ENCODE measurements at places on chromosomes 12 and 14.

DNA sequence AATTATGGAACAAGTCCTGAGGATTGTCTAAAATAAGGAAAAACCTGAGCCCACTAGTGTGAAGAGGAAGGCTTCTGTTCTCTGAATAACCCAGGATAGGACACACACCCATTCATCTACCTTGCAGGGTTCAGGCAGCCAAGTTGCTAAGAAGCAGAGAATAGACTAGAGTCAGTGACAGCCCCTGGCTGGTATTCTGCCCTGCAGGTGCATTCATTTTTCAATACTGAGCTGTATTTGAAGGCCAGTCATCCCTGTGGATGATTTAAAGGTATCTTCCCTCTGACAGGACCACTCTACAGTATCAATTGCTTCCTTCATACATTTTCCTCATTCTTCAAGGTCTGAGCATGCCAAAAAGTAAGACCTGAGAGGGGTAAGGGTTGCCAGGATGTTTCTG is 22.9 kb downstream of the WNT5B start:
- no peak for DNase-seq

- DNase-seq = no peak
Measured at GRCh38 chr14:105381446-105382342, 16.6 kb upstream of the TEX22 start.

DNA sequence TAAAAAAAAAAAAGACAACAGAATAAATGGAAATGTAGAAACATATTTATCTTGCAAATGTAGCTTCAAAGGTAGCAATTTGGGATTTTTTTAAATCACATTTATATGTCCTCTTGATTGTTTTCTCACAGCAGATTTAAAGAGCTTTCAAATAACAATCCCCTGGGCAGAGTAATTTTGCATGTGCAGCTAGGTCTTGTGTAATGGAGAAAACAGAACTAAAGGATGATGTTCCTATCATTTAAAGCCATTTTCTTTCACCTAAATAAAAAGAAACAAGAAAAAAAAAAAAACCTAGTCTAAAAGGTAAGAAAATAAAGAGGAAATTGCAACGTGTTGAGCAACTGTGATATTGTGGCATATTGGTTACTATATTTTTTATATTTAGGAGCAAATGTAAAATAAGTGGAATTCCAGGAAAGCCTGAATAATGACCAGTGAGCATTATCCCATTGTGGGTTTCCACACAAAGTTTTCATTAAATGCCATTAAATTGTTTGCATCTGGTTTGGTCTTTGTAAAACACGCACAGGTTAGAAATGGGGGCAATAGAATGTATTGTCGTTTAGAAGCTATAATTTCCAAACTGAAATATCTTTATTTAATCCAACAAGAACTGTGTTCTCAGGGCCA is 215.6 kb downstream of the SLC6A15 start:
- no peak for DNase-seq

GRCh38 chr12:98297538-98297937 is 217.9 kb upstream of the TMPO start:
- DNase-seq = no peak

DNA sequence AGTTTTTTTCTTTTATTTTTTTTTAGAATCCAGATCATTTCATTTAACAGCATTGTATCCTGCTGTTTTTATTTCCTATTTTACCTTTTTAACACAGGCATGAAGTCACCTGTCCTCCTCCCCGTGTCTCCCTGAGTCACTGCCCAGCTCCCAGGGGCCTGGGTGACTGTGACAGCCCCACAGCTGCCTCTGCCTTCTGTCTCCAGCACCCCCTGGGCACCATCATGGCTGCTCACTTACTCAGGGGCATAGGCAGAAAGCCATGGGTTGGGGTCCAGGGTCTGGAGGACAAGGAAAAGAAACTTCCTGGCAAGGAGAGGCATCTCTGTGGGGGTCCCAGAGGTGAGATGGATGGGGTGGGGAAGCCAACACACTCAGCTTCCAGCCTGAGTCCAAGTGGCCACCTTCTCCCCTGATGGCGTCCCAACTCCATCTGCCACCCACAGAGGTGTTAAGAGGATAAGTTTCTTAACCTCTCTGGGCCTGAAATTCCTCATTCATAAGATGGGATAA is 25.3 kb downstream of the TMEM63C start:
- no peak for DNase-seq

DNA sequence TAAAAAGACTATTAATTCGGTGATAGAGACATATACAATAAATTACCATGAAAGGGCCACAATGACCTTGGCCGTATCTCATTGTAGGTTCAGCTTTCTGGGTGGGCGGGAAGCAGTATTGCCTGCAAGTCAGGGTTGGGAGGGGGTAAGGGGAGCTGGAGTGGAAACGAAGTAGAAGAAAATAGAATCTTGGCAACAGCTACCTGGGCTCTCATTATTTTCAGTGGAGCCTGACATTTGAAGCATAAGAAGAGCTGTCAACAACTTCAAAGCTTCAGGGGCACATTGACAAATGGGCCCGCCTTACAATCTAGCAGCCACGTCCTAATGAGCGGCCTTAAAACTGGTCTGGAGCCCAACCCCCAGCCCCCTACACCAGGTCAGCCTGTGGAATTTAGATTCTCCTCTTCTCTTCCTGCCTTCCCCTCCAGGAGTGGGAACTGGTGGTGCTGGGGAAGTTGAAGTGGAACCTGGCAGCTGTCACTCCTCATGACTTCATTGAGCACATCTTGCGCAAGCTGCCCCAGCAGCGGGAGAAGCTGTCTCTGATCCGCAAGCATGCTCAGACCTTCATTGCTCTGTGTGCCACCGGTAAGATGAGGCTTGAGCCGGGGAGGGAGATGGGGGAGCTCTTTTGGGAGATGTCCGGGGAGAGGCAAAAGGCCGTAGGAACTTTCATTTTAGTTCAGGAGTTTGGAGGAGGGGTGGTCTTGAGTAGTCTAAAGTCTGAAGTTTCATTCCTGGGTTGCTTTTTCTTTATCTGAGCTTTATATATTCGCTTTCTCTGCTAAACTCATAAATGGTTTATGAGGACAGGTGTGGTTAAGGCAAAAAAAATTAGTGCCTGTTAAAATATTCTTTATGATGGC is 5.0 kb downstream of the CCND2 start:
- no peak for DNase-seq

DNA sequence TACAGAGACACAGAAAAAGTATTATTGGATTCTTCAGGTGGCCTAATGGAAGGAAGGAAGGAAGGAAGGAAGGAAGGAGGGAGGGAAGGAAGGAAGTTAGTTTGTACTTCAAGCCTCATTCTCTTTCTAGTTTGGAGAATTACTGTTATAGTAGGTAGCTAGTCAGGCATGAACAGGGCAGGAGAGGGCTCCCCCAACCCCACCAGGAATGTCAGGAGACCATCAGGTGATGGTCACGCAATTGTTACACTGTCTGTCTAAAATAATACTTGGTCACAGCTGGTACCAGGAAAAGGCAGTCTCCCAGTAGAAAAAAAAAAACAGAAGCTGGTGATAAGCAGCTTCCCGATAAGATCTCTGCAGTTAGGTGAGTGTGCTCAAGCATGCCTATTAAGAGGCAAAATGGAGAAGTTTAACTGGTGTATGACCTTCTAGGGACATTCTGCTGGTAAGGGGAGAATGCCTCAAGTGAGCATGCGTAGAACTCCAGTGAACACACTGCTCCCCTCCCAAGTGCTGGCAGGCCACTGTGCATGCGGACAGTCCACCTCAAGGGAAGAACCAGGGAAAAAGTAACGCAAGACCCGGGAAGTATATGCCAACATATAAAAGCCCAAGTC is 358.4 kb upstream of the SOX5 start:
- no peak for DNase-seq

DNA sequence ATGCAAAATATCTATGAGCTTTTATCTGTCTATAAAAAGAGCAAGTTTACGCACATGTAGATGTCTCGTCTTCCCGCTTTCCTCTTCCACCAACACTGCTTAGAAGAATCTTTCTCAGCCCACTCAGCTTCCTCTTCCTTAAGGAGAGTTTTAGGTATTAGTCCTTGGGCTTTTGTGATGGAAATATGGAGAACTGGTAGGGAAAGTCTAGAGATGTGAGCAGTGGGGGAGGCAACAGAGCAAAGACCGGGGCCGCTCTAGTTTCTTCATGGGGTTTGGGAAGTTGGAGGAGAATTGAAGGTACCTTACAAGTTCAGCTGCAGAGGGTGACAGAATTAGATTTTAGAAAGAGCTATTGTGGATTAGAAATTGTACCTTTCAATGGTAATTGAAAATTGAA is 56.3 kb upstream of the CPNE8 start:
- DNase-seq = no peak
